Hepatocyte (in vitro differentiated cells): ENCODE measurements at places on chromosomes 16 and 17. TPM values are rescaled to one million over a fixed set of nuclear protein-coding genes. Genes with fewer than 3 reads are reported as not detected.
A peak's percentile ranks its signal among the peaks of the same experiment; 100 is the strongest.

ERI2 gene
- total RNA-seq: 20.8 and 26.9 TPM in 2 replicates

SOX15 gene
- total RNA-seq: 0.13 and 0.44 TPM in 2 replicates

DNA sequence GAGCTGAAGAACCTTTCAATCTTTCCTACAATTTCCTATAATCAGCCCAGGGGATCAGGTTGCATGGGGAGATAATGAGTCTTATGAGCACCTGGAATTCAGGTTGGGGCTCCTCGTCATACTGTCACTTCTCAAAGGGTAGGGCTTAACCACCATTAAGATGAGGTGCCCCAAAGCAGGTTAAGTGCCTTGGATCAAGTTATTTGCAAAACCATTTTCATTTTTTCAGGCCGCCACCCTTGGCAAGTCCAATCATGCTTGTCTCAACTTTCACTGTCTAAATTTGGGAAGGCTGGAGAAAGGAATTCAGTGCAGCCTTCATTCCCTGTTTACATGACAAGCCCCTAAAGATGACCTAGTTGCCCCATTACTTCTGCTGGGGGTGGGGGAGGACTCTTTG lies 44.9 kb upstream of the TANGO6 start:
- peak overlapping the region; percentile 21 for H3K27ac ChIP-seq
- no peaks in the 10 kb centered on the region for H3K27me3 ChIP-seq
- H3K4me1 ChIP-seq: peaks cover 7% of the 10 kb centered on the region
- no peak for DNase-seq

KRT23 gene
- total RNA-seq: 4.0 and 6.4 TPM in 2 replicates

DNA sequence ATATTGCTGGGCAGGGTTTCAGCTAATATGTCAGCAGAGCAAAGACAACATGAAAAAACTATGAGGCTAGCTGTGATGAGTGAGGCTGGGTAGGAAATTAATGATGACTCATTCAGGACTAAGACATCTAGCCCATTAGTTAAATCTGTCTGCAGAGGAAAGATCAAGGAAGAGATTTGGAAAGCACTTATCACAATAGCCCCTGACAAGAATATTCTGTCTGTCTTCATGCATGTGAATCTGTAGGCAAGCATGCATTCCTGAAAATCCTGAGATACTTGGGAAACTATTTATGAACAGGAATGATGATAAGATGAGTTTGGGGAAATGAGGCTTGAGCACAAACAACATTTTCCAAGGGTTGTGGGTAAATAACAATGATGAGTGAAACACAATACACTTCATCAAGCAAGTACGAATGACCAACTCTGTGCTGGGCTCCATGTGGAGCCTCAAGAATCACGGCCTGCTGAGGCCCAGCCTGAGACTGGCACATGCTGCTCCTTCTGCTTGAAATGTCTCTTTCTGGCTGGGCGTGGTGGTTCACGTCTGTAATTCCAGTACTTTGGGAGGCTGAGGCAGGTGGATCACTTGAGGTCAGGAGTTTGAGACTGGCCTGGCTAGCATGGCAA lies 96.5 kb upstream of the ASIC2 start:
- no peak overlapping the region for H3K27ac ChIP-seq
- no peak for DNase-seq
- H3K4me3 ChIP-seq: no peak overlapping the region
- H3K36me3 ChIP-seq: no peaks in the 10 kb centered on the region
- H3K4me1 ChIP-seq: peaks cover 5% of the 10 kb centered on the region

TMEM220 gene
- 10.5 and 11.6 TPM in 2 replicates for total RNA-seq

TBL3 gene
- total RNA-seq: 19.9 and 24.2 TPM in 2 replicates

DNA sequence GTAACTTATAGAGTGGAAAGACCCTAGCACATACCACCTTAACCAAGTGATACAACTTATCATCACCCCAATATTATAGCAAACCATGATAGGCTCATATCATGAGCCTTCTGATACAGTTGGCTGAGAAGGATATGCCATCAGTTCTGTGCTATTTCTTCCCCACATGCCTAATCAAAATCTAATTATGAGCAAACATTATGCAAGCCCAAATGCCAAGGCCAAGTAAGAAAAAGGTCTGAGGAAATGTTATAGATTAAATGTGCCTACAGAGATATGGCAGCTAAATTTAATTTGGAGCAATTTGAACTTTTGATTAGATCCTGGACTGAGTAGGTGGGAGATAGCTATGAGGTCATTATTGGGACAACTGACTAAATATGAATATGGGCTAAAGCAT lies 225.9 kb upstream of the PMFBP1 start:
- no peaks in the 10 kb centered on the region for H3K4me1 ChIP-seq
- no peaks in the 10 kb centered on the region for H3K27me3 ChIP-seq
- no peak for DNase-seq
- H3K27ac ChIP-seq: no peak overlapping the region
- H3K36me3 ChIP-seq: no peaks in the 10 kb centered on the region

GRCh38 chr17:37368577-37368976 lies 7.2 kb upstream of the C17orf78 start:
- H3K4me3 ChIP-seq: no peak overlapping the region
- no peaks in the 10 kb centered on the region for H3K4me1 ChIP-seq
- H3K27ac ChIP-seq: no peak overlapping the region
- no peaks in the 10 kb centered on the region for H3K27me3 ChIP-seq
- H3K36me3 ChIP-seq: no peaks in the 10 kb centered on the region
- DNase-seq: no peak

GRCh38 chr16:61014869-61015268 lies 1021.4 kb downstream of the CDH8 start:
- no peaks in the 10 kb centered on the region for H3K4me1 ChIP-seq
- no peak for DNase-seq
- H3K36me3 ChIP-seq: no peaks in the 10 kb centered on the region
- no peak overlapping the region for H3K4me3 ChIP-seq
- H3K27ac ChIP-seq: no peak overlapping the region
- H3K27me3 ChIP-seq: no peaks in the 10 kb centered on the region

PYY gene
- 3.2 TPM in 1 of 2 replicates, not detected in the other for total RNA-seq

KRTAP4-5 gene
- not detected in 2 replicates for total RNA-seq

GRCh38 chr17:82108961-82109475 lies 11.0 kb upstream of the FASN start:
- DNase-seq: no peak
- no peak overlapping the region for H3K4me3 ChIP-seq

GRCh38 chr16:24534620-24535019 lies 4.7 kb upstream of the RBBP6 start:
- no peak for DNase-seq
- H3K36me3 ChIP-seq: no peaks in the 10 kb centered on the region
- no peak overlapping the region for H3K4me3 ChIP-seq
- H3K27ac ChIP-seq: no peak overlapping the region
- no peaks in the 10 kb centered on the region for H3K4me1 ChIP-seq

DNA sequence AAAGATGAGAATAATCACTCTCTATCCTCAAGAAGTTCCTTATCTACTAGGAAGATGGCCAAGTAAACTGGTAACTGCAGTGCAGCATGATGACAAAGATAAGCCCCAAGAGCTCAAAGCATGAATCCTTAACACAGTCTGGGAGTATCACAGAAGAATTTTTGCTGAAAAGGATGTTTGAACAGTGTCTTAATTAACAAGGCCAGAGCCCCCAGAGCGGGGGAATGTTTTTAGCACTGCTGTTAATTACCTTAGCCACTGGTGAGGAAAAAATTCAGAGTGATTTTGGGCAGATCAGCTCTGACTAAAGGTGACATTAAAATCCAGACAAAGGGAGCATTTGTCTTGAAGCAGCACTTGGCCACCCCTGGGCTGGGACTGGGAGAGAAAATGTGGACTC lies 30.1 kb downstream of the ADAMTS18 start:
- DNase-seq: no peak
- no peaks in the 10 kb centered on the region for H3K36me3 ChIP-seq
- H3K27ac ChIP-seq: no peak overlapping the region
- no peaks in the 10 kb centered on the region for H3K27me3 ChIP-seq
- H3K4me1 ChIP-seq: no peaks in the 10 kb centered on the region
- no peak overlapping the region for H3K4me3 ChIP-seq

GRCh38 chr17:79007504-79008381 lies 1.8 kb downstream of the CANT1 start:
- H3K4me3 ChIP-seq: no peak overlapping the region
- peak; percentile 3 for DNase-seq
- no peak overlapping the region for H3K27ac ChIP-seq

VPS25 gene
- total RNA-seq: 89.9 and 107 TPM in 2 replicates

GRCh38 chr17:41667280-41668041 lies 21.2 kb upstream of the EIF1 start:
- H3K36me3 ChIP-seq: no peaks in the 10 kb centered on the region
- no peaks in the 10 kb centered on the region for H3K27me3 ChIP-seq
- peak overlapping the region; percentile 26 for H3K27ac ChIP-seq
- no peak for DNase-seq
- peaks cover 19% of the 10 kb centered on the region for H3K4me1 ChIP-seq

GRCh38 chr17:38547444-38547843 lies 58.3 kb downstream of the SRCIN1 start:
- no peak overlapping the region for H3K27ac ChIP-seq
- H3K36me3 ChIP-seq: no peaks in the 10 kb centered on the region
- no peaks in the 10 kb centered on the region for H3K27me3 ChIP-seq
- H3K4me1 ChIP-seq: no peaks in the 10 kb centered on the region
- DNase-seq: no peak

GRCh38 chr17:79629548-79630049 lies 18.7 kb upstream of the RBFOX3 start:
- H3K27me3 ChIP-seq: no peaks in the 10 kb centered on the region
- no peaks in the 10 kb centered on the region for H3K36me3 ChIP-seq
- DNase-seq: no peak
- no peaks in the 10 kb centered on the region for H3K4me1 ChIP-seq

- no peak for DNase-seq
- H3K27me3 ChIP-seq: no peaks in the 10 kb centered on the region
- H3K4me1 ChIP-seq: peaks cover 41% of the 10 kb centered on the region
- peak overlapping the region; percentile 68 for H3K27ac ChIP-seq
Observed at GRCh38 chr17:82239926-82240505, 11.2 kb downstream of the SLC16A3 start.

PMFBP1 gene
- total RNA-seq: 0.44 and 1.4 TPM in 2 replicates
